Lower lobe of right lung (tissue), 2 donors: ENCODE measurements at places on chromosomes 16 and 17. TPM values are rescaled to one million over a fixed set of nuclear protein-coding genes. Genes with fewer than 3 reads are reported as not detected.
A peak's percentile ranks its signal among the peaks of the same experiment; 100 is the strongest.

Gene PRSS53
- total RNA-seq = 2.4 TPM

Gene ENDOV
- total RNA-seq = 23.4 TPM

Gene PTX4
- not detected for total RNA-seq

Gene CES3
- total RNA-seq = 2.5 TPM

Gene TEKT1
- 9.7 TPM for total RNA-seq

Gene CHST4
- total RNA-seq = 0.27 TPM

Gene KRT17
- total RNA-seq = 2.6 TPM

Gene NATD1
- 15.7 TPM for total RNA-seq

Gene KCTD19
- total RNA-seq = 0.74 TPM

Gene RNF43
- 9.7 TPM for total RNA-seq

Gene TBC1D3E
- total RNA-seq = not detected

Gene UMOD
- total RNA-seq = not detected

Gene SLC13A2
- total RNA-seq = not detected

Gene LDHD
- 13.2 TPM for total RNA-seq

Gene ITGAL
- total RNA-seq = 127 TPM

Gene TPSG1
- 2.9 TPM for total RNA-seq

Gene RFWD3
- 22.5 TPM for total RNA-seq

Gene OR3A2
- total RNA-seq = not detected

Gene SOX8
- 0.15 TPM for total RNA-seq

Gene KRTAP9-8
- total RNA-seq = not detected

DNA sequence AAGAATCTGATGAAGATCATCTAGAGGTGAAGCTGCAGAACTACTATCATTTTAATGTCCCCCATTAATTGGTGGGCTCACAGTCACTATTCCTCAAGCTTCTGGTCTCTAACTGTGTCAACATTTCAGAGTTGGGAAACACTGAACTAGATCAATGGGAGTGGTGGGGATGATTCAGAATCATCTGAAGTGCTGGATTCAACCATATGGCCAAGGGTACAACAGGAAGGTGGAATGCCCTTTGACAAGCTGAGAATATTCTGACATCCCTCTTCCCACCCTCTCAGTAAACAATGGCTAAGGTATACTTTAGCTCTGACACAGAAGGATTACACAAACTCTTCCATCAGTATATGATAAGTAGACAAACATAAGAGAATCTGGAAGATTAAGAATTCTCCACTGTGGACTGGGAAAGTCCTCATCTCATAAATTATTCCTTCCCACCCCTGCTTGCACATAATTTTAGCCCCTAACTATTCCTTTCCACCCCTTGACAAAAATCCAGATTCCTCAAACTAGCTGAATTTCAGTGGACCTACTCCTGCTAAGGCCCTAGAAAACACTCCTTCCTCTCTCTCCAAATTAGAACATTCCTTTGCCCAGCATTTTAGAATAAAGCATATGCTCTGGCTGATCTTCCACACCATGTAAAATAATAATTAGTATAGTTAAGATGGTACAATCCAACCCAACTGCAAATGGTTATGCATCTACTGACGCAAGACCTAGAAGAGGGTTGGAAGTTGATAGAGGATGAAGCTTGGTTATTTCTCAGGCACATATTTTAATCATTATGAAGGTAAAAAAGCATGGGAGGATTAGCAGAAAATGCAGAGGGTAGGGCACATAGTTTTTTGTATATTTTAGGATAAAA is 16.3 kb upstream of the RFFL start:
- DNase-seq = no peak

GRCh38 chr17:11921296-11921695 is 76.0 kb downstream of the ZNF18 start:
- no peak for DNase-seq

- DNase-seq = peak; percentile 61
Observed at GRCh38 chr17:42562388-42563142, 617 bp downstream of the COASY start.

DNA sequence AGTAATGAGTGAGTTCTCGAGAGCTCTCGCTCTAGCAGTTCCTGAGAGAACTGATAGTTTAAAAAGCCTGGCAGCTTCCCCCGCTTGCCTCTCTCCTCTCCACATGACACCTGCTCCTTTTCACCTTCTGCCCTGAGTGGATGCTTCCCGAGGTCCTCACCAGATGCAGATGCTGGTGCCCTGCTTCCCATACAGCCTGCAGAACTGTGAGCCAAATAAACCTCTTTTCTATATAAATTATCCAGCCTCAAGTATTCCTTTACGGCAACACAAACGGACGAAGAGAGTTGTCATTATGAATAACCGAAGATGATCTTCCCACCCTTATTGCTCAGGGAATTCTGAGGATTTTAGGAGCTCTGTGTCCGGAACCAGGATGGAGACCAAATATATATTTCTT is 41.9 kb upstream of the ZCCHC14 start:
- DNase-seq = no peak

DNA sequence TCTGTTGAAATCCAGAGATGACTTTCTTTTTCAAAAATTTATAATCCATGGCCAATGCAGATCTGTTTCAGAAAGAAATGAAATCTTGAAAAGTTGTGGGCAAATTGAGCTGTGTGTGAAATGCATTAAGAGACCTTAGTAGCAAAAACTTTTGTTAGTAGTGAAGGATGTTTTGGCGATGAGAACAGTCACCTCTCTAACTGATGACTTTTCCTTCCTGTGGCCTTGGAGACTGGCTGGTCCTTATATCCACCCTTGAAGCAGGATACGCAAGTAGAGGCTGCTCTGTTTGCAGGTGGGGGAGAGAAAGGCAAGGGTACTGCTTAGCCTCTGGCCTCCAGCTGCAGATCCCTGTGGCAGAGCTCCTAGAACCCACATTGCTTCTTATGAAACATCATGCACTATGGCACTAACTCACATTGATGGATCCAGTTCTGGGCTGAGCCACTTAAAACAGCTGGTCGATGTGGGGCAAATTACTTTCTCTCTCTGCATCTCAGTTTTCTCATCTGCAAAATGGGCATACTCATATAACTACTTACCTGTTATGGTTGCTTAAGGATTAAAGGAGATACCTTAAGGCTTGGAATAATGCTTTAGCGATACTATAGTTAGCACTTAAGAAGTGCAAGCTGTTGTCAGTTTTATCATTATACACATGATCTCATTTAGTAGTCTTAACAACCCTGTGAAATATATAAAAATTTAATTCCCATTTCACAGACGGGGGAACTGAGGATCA is 89.3 kb downstream of the SDR42E1 start:
- no peak for DNase-seq

DNA sequence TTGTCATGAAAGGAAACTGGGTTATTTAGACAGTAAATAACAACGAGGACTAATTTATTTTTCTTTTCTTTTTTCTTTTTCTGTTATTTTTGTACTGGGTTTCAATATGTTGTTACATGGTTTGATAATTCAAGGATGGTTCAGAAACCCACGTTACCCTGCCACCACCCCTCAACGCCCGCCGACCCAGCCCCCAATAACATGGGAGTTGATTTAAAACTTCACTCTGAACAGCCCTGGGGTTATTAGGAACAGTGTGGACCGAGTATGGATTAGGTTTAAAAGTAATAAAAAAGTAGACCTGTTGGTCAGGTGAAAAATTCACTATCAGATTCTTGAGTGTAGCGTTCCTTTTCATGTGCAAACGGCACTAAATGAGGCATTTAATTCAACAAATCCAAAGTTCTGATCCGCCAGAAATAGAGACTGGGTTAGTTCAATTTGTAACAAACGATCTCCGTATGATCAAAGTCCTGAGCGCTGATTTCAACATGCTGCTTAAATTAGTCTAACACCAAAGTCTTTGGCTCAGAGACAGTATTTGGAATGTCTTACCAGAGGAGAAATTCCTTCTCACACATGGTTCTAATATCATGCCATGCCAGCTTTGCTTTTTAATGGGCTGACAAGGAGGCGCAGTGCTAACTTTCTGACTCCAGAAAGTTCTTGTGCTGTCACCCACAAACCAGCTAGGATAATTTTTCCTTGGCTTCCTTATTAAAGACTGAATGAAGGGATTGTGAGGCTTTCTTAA is 173.1 kb upstream of the IRX3 start:
- DNase-seq = no peak

GRCh38 chr17:66240013-66240412 is 10.8 kb upstream of the APOH start:
- no peak for DNase-seq

GRCh38 chr16:85146532-85146797 is 34.2 kb upstream of the CIBAR2 start:
- no peak for DNase-seq

- DNase-seq = peak; percentile 51
Observed at GRCh38 chr16:57514791-57515600, 21.4 kb downstream of the CCDC102A start.

DNA sequence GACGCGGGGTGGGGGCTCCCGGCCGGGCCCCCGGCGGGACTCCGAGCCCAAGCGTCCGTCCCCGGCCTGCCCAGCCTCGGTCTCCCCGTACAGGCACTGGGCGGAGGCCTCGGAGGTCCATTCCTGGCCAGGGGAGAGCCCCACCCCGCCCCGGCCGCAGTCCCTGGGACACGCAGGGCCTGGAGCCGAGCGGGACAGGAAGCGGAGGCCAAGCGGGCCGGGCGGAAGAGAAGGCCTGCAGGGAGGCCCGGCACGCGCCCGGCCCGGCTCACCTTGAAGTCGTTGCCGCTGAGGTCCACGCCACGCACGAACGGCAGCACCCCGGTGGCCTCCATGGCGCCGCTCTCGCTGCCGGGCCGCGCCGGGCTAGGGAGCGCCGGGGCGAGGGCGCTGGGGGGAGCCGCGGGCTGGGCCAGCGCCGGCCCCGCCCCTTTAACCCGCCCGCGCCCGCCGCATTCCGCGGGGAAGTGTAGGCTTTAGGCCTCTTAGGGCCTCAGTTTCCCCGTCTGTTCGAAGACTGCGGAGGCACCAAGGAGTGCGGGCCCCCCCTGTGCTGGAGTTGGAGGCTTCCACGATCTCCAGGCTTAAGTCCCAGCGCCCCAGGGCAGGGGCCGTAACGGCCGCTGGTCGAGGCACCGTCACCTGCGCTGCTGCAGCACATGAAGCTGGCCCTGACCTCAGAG is at the start of gene FLII:
Gene FLII (minus strand): TSS at position 383 of the 683 bp plus-strand sequence. CDS start 48 bp downstream, at position 335.
- peak; percentile 74 for DNase-seq

GRCh38 chr16:49058382-49058781 is 223.3 kb downstream of the CBLN1 start:
- DNase-seq = no peak

- DNase-seq = no peak
Observed at GRCh38 chr16:28563218-28563617, 9.5 kb downstream of the SGF29 start.

GRCh38 chr17:76633628-76634328 is 9.8 kb downstream of the ST6GALNAC1 start:
- no peak for DNase-seq

- no peak for DNase-seq
Observed at GRCh38 chr17:67995570-67996263, 552 bp downstream of the C17orf58 start.

DNA sequence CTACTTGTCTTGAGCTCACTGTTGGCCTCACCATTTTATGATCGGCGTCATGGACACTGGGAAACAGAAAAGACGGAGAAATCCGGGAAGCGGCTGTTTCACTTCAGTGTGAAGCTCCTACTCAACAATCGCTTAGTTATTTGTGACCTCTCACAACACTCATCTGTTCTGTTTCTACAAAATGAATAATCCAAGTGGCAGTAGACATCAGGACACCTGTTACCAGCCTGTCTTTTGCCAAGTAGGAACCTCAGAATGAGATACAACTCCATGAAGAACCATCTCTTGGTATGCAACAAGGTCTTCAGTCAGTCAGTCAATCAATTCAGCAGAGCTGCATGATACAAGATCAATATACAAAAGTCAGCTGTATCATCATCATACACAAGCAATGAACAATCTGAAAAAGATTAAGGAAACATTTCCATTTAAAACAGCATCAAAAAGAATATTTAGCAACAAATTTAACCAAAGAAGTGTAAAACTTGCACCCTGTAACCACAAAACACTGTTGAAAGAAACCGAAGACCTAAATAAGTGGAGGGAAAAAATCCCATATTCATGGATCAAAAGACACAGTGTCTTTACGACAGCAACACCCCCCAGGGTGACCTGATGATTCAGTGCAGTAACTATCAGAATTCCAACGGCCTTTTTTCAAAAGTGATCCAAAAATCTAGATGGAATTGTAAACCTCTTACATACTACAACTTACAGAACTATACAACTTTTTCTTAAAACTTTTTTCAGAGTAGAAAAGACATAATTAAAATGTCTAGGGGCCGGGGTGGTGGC is 63.4 kb downstream of the ANKRD11 start:
- DNase-seq = no peak

GRCh38 chr17:3894911-3895343 is 2.1 kb upstream of the CAMKK1 start:
- DNase-seq = peak; percentile 70

GRCh38 chr17:8726941-8727555 is 17.6 kb downstream of the CCDC42 start:
- DNase-seq = no peak

- DNase-seq = peak; percentile 85
Observed at GRCh38 chr17:82021107-82021899, 1.4 kb downstream of the CENPX start.

- DNase-seq = peak; percentile 67
Observed at GRCh38 chr16:3654249-3654991, at the start of gene DNASE1. Gene DNASE1, plus strand, starts transcription at chr16:3654691. Its CDS starts 683 bp downstream, at chr16:3655374.

DNA sequence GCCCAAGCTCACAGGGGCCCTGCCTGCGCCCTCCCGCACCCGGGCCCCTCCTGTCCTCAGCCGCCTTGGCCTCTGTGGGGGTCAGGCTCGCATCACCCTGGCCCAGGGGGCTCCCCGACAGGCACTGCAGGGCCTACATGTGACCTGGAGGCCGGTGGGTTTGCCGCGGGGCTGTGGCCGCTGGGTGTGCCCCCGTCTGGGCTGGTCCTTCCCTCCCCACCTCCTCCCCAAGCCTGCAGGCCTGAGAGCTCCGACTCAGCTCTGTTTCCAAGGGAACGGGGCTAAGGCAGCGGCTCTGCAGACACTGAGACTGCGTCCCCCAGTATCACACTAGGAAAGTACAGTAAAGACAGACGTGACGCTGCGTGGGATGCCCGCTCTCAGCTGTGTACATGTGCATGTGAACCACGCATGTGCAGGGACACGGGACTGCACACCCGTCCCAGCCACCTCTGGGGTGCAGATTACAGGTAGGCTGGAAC is 16.5 kb upstream of the WDR45B start:
- peak; percentile 37 for DNase-seq

DNA sequence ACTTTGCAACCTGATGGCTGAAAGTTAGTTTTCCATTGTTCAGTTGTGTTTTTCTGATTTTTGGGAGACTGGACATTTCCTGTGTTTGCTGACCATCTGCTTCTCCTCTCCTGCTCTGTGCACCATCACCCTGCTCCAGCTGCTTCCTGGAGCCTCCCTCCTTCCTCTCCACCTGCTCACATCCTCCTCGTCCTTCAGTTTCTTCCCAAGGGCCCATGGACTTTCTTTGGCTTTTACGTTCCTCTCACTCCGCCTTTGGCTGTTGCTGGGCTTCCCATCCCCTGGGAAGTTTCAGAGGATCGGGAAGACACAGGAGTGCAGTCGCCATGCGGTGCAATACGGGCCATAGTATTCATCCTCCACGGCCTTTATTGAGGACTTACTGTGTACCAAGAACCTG is 61.6 kb downstream of the TNFRSF13B start:
- no peak for DNase-seq
